ENCODE measurements at places on chromosomes 12 and 14.

DNA sequence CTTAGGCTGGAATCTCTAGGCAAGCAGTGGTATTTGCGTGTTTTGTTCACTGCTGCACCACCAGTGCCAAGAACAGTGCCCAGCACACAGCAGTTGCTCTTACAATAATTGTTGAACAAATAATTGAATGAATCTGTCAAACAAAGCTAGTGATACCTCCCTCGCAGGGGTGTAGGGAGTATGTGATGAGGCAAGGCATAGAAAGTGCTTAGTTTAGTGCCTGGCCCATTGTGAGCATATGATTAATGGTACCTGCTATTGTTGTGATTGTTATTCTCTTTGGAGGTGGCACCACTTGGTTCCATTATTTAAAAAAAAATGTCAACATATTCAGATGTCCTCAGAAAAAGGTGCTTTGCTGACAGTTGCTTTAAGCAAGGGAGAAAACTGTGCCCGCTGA lies 210.1 kb upstream of the TBX3 start:
- no peak for DNase-seq

GRCh38 chr12:53048033-53048779 lies 1.7 kb upstream of the TNS2 start:
- DNase-seq: no peak

DNA sequence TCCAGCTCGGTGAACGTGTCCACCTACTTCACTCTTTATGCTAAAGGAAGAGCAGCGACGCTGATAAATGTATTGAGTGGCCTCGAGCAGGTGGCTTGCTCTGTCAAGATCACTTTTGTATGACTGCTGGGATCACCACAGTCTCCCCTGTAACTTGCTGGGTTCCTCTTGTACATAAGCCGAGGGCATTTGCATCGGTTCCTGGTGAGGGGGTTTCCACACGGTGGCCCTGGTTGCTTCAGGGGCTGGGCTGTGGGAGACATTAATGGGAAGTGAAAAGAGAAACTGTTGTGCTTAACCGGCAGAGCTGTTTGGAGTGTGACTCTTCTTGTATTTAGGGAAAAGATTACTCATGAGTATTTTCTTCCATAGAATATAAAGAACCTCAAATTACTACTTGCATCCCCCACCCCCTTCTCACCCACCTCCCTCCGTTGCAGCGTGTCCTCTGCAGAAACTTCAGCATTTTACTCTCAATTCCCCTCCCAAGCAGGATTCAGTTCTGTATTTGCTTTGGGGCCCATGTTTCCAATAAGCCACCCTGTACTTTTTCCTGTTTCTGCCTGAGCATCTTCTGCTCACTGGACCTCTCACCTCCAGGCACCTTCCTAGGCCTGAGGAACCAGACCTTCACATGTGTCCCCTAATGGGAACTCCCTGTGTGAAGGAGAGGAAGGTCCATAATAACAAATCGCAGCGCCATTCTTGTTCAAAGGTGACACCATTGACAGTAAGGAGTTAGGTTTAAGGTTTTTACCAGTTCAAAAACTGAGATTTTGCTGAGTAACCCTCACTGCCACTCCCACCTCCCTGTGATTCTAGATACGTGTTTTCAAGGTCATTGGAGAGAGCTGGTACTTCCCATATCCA lies 187.0 kb downstream of the ETV6 start:
- DNase-seq: no peak

- DNase-seq: no peak
Measured at GRCh38 chr12:57496822-57497221, 9.0 kb downstream of the MARS1 start.

DNA sequence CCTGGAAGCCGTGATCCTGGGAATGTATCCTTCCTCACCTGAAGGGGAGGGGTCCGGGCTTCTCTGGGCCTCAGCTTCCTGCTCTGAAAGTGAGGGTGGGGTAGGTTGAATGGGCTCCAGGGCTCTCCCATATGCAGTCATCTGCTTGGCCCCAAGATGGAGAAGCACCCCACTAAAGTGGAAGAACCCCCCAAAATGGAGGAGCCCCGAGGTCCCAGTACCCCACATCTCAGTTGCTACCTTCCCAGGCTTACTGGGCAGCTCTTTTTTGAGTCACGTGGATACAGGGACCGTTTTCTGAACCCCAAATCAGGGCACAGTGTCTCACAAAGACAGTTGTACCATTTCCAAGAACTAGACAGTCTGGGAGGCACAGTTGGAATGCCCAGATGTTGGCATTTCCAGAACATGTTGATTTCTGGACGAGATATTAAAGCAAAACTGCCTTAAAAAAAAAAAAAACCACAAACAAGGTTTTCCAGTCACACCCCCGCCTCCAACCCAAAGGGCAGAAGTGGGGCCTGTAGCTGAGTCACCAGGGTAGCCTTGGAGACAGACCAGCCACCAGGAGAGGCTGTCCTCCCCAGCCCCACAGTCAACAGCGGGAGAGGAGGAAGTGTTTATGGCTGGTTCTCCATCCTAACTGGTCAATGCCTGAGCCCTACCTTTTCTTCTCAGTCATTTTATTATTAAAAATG lies 12.1 kb downstream of the VASH1 start:
- DNase-seq: no peak

DNA sequence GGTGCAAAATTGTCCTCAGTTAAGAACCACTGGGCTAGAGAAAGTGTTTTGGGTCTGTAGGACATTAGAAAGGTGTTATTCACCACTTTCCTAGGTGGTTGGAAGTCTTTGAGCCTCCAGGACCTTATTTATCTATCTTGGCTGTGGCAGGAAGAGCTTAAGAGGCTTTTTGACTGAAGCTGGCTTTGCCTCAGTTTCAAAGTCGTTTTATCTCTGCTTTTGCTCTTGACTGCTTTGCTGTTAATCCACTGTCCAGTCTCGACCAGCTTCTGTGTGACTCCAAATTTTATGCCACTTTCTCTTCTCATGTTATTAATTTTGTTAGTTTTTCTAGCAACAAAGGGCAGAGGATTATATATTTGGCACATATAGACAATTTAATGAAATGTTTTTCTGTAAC lies 60.3 kb downstream of the PPHLN1 start:
- no peak for DNase-seq

DNA sequence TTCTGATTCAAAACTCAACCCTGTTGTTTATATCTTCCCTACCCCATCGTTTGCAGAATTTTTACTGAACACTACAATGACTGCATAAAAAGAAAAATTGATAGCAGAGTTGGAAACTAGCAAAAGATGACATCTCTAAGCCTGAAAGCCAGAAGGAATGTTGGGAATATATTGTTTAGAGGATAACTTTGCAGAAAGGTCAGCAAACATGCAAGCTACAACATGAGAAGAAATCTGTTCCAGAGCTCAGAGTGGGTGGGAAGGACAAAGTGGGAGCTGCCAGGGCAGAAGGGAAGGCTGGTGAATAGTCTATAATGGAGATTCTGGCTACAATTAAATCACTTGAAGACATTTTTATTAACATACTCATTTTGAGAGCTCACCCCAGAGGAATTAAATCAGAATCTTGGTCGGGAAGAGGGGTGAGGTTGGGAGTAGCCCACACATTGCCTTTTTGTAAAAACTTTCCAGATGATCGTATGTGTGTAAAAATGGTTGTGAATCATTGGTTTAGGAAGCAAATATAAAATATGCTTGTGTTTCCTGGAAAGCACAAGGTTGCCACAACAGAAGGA lies 574.8 kb downstream of the FLRT2 start:
- no peak for DNase-seq

DNA sequence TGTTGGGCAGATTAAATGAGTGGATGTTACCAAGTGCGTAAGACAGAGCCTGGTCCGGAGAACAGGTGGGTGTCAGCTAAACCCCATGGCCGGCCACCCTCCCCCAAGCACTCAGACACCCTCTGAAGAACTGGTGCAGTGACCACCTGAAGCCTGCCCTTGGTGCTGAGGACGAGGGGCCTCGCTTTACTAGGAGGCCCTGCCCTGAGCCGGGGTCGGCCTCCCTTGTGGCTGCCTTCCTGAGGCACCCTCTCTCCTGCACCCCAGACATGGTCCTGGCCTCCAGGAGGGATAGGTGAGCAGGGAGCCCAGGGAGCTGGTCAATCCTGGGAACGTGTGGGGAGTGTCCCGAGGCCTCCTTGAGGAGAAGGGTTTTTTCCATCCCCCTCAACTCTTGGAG lies 4.9 kb upstream of the KIF26A start:
- DNase-seq: no peak

DNA sequence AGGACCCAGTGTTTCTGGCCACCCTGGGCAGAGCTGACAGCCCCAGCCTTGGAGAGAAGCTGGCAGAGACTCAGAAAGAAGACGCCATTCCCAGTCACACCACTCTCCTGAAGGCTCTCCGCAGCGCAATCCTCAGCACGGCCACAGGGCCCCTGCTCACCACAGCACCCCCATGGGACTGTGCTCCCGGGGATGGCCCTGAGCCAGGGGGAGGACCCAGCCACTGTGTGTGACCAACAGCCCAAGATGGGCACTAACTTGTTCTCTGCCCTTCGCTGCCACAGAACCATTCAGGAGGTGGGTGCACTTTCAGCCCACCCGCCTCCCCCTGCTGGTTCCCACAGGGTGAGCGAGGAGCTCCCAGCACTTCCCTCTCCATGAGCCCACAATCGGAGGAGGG lies 57.1 kb downstream of the CCNK start:
- no peak for DNase-seq

GRCh38 chr14:28783664-28784063 lies 17.1 kb downstream of the FOXG1 start:
- no peak for DNase-seq

GRCh38 chr12:5166976-5167375 lies 123.3 kb downstream of the KCNA5 start:
- no peak for DNase-seq

DNA sequence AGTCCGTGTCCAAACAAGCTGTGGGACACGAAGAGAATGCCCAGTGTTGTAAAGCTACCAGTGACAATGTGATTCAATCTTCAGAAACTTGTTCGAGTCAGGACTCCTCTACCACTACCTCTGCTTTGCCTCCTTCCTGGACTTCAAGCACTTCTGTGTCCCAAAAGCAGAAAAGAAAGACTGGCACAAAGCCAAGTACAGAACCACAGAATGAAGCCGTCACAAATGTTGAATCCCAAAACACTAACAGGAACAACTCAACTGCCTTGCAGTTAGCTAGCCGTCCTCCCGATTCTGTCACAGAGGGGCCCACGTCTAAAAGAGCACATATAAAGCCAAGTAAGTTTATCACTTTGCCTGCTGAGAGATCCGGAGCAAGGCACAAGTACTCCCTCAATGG lies 284.9 kb downstream of the LRFN5 start:
- no peak for DNase-seq

GRCh38 chr12:124276337-124276736 lies 18.6 kb upstream of the RFLNA start:
- no peak for DNase-seq

- no peak for DNase-seq
Measured at GRCh38 chr12:63894132-63894531, 49.6 kb downstream of the SRGAP1 start.

GRCh38 chr12:117202556-117202955 lies 12.3 kb upstream of the FBXO21 start:
- no peak for DNase-seq

DNA sequence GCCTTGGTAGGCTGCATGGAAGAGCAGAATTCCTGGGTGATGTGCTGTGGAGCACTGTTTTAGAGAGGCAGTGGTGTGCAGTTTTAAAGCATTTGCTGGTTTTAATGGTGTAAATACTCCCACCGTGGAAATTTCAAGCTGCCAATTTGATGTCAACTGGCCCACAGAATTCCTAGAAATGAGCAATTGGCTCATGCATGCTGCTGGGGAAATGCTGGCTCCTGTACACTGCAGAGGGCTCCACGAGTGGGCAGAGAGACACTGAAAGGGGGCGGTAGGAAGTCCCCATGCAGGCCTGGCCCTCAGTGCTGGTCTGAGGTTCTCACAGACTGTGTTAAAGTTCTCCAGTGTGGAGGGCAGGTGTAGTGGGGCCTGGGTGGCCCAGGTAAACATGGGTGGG lies 99.4 kb upstream of the NTF3 start:
- DNase-seq: no peak

DNA sequence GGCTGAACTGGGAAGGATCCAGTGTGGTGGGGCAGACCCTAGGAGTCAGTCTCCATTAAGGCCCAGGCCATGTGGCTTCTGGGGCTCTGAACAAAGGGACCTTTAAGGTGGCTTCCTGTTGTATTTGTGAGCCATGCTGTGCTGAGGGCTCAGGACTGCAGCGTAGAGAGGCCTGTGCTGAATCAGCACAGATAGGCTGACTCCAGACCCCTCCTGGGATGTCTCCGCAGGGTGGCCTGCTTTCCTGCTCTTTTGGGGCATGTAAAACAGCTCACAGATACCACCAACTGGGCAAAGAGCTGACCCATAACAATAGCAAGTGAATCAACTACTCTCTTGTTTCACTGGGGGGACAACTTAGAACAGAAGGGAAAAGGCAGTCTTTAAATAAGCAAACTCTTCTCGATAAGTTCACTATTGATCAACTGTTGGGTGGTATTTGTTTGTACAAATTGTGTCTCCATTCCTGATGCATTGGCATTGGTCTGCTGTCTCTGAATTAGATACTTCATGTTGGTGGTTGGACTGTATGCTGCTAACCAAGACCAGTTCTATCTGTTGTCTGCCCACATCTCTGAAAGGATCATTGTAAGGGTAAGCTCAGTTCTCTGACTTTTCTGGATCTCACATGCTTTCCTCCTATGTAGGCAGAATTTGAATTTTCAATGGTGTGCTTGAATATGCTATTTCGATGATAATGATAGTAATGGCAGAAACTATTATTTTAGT lies 71.8 kb downstream of the MYRFL start:
- DNase-seq: no peak

- DNase-seq: no peak
Measured at GRCh38 chr12:122102331-122102730, 23.8 kb downstream of the MLXIP start.

DNA sequence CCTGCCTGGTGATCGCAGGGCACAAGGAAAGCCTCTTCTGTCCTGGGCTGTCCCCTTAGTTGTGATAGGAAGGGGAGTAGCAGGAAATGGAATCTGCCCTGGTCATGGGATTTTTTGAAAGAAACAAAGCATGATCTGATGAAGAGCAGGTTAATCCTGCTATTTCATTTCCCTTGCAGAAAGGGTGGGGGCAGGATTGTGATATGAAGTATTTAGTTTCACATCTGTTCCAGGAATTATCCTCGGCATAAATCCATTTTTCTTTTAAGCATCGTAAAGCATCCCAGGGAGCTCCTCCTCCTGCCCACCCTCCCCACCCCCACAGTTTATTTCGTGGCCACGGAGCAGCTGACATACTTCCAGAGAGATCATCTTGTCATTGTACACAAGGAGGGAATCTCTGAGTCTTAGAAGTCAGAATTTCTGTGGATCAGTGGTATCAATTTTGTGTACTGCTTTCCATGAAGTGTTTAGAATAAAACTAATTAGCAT lies 53.1 kb downstream of the TGFB3 start:
- DNase-seq: no peak

- DNase-seq: no peak
Measured at GRCh38 chr12:22799503-22799902, 174.5 kb downstream of the ETNK1 start.

DNA sequence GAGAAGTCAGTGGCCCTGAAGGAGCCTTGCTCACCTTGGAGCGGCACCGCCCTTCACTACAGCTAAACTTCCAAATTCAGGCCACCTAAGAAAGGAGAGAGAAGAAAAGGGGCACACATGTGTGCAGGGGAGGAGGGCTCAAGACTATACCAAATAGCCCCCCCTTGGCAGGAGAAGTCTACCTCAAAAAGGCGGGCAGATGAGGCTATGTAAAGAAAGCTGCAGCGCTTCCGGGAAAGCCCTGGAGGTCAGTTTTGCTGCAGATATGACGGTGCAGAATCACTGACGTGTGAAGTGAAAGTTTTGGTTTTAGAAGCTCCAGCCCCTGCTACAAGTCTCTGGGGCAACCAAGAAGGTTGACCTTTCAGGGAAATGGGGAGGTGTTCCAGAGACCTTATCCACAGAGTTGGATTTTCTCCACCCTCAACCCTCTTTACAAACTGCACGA lies 48.2 kb upstream of the PNMA1 start:
- DNase-seq: no peak
